ENCODE measurements at places on chromosomes 2 and 18.

GRCh38 chr2:107364361-107364950 lies 462.2 kb upstream of the RGPD4 start:
- ATAC-seq, result no peak

GRCh38 chr18:59801576-59801975 lies 98.2 kb upstream of the PMAIP1 start:
- ATAC-seq, result no peak

DNA sequence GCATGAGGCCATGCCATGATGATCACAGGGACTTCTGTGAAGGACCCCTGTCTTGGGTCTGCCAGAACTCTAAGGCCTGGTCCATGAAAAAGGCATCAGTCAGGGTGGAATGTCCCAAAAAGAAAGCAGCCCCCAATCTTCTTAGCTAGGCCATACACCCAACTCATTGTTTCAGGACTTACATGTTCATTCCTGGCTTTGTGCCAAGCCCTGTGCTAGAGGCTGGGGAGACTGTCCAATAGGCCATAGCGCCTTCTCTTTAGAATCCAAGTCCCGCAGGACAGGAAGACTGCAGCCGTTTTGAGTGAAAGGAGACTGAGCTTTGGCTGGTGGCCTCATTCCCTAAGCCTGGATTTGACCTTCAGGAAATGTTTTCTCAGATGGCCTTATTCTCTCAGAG lies 247.3 kb downstream of the PRKCE start:
- ATAC-seq, result no peak

DNA sequence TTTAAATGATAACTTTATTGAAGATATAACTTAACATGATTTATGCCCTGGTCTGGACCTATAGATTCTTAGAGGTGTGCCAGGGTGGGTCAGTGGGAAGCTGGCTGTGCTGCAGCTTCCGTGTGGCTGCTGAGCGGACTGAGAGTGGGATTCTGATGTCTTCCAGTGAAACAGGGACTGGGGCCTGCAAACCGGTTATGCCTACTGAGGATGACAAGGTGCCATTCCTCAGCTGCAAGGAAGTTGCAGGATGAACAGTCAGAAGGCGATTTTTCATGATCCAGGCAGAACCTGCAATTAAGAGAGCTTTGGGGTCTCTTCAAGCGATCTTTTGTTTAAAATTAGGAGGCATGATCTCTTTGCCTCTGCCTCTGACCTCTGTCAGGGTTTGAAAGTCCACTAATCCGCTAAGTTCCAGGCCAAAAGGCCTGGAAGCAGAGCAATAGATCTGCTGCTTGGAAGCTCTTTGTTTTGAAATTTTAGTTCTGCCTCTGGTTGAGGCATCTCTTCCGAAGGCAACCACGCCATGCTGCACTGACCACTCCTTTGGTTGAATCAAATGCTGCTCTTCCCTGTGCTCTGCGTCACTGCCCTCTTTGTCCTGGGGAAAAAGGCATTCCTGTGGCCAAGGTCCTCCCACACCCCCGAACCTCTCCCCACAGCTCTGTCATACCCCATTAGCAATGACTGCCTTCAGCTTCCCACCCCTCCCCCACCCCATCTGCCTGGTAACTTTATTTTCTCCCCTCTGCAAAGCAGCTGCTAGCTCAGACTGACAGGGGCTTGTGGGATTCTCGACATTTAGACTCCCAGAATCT lies 2.0 kb downstream of the TMEM169 start:
- ATAC-seq, result no peak

GRCh38 chr2:121171625-121172119 lies 113.3 kb downstream of the TFCP2L1 start:
- ATAC-seq, result peak; percentile 48

DNA sequence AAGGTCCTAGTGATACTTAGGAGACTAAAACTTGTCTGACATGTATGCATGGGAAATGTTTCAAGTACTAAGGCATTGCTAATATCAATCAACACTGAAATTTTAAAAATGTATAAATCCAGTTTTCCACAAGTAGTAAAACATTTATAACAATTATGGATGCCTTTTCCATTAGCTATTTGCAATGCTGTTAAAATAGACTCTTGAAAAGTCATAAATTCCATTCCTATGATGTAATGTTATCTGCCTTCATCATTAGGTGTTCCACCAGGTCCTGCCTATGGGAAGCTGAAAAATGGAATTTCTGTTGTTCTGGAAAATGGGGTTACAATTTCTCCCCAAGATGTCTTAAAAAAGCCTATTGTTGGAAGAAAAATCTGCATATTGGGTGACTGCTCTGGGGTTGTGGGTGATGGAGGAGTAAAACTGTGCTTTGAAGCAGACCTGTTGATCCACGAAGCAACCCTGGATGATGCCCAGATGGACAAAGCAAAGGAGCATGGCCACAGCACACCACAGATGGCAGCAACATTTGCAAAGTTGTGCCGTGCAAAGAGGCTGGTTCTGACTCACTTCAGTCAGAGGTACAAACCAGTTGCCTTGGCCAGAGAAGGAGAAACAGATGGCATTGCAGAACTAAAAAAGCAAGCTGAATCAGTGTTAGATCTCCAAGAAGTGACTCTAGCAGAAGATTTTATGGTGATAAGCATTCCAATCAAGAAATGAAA lies 18.7 kb downstream of the ELAC1 start:
- no peak for ATAC-seq

GRCh38 chr2:29326926-29327325 lies 211.7 kb downstream of the CLIP4 start:
- no peak for ATAC-seq

GRCh38 chr2:61272421-61273070 lies 110.6 kb downstream of the C2orf74 start:
- ATAC-seq, result no peak

GRCh38 chr2:235024931-235025773 lies 73.3 kb downstream of the SH3BP4 start:
- ATAC-seq, result no peak

- peak; percentile 87 for ATAC-seq
These were observed 33.3 kb downstream of the BMP10 start for GRCh38 chr2:68837861-68838341.

- no peak for ATAC-seq
These were observed 282.2 kb upstream of the ST6GAL2 start for GRCh38 chr2:107168141-107168540.

- no peak for ATAC-seq
These were observed 184.6 kb upstream of the HDAC4 start for GRCh38 chr2:239585422-239585821.

GRCh38 chr2:109157563-109158105 lies 28.6 kb downstream of the SH3RF3 start:
- no peak for ATAC-seq

DNA sequence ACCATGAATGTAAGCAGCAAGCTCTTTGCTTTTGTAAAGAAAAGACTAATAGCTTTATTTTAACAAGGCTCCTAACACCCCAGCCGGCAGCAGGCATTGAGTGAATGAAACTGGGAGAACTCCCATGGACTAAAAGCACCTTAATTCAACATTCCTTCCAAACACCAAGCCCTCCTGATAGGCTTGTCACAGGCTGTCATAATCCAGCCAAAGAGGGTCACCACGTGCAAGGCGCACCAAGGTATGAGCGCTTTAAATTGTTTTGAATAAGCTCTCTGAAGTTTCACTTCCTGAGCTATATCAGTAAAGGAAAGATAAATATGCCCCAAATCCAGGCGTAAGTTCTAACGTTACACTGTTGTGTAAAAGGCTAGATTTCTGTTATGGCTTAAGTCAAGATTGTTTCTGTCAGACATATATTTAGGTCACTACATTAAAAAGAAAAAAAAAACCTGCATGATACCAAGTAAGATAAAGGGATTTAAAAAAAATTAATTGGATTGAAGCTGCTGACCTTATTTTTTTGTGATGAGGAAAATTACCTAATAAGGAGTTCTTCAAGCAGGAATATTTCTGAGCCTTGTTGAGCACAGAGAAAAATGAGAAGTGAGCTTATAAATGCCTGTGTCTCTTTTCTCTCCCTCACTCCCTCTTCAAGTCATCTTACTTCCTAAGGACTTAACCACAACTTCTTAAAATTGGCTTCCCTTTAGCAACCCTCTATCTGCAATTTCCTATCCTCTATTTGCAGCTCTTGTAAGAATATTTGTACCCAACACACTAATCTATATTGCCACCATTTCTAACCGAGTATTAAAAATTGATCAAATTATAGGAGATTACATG lies 136.1 kb upstream of the NRP2 start:
- ATAC-seq, result no peak

DNA sequence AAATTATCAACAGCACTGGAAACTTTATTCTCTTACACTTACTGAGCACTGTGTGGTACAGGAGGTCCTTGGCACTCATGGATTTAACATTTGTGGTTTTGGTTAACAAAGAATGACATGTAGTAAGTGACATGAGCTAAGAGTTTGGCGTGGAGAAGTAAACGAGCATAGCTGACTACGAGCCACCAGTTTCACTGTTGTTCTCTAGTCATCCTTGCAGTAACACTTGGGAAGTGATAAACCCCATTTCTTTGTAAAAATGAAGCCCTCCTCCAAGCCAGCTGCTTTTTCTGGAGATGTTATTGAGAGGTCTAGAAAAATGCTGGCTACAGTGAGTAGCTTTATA lies 32.7 kb downstream of the QPCT start:
- ATAC-seq, result peak; percentile 83

GRCh38 chr2:47129191-47129706 lies 25.9 kb downstream of the STPG4 start:
- no peak for ATAC-seq

- no peak for ATAC-seq
These were observed 206.4 kb downstream of the NBAS start for GRCh38 chr2:15354596-15355366.

GRCh38 chr2:222313816-222314215 lies 15.0 kb upstream of the PAX3 start:
- no peak for ATAC-seq

DNA sequence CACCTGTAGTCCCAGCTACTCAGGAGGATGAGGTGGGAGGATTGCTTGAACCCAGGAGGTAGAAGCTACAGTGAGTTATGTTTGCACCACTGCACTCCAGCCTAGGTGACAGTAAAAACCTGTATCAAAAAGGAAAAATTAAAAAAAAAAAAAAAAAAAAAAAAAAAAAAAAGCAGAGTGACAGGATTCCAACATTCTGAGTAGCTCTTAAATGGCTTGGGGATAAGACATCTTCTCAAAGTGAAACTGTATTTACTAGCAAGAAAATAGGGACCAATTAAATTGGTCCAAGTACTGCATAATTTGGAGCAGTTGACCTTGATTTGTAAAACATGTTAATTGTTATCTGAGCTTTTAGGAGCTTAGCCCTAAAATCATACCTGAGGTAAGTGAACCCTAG lies 65.7 kb upstream of the TMEM247 start:
- no peak for ATAC-seq

DNA sequence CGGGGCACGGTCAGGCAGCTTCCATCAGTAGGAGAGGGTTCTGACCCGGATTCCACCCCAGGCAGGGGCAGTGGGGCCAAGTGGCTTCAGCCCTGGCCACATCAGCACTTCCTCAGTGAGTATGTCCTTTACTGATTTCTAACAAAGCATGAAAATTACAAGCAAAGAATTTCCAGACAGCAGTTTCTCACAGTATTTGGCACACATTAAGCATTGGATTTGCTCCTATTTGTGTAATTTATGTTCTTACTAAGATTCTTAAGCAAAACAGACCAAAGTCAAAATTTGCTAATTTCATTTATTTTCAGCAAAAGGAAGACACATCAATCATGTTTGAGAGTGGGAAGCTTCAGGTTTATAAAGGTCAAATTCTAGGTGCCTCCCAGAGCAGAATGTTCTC lies 73.3 kb upstream of the NFATC1 start:
- no peak for ATAC-seq

DNA sequence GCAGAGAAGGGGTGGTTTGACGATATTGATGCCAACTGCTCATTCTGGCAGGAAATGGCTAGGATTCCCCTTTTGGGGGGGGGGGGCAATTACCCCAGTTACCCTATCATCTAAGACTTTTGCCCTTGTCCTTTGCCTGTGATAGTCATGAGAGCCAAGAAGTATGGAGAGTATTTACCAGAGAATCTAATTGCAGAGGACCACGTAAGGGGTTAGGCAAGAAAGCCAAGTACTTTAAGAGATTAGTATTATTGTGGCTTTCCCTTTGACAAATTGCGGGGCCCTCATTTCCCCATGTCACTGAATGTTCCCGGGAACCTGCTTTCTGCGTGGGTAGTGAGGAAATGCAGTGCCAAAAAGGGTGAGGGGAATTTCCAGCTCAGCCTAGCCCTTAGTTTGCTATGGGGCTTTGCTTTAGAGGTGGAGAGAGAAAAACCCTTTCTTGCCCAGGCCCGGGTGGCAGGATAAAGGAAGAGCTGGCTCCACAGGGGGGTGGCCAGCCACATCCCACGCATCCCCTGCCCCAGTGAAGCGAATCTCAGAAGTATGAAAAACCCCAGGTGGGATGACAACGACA lies 1.5 kb downstream of the AQP4 start:
- ATAC-seq, result no peak

DNA sequence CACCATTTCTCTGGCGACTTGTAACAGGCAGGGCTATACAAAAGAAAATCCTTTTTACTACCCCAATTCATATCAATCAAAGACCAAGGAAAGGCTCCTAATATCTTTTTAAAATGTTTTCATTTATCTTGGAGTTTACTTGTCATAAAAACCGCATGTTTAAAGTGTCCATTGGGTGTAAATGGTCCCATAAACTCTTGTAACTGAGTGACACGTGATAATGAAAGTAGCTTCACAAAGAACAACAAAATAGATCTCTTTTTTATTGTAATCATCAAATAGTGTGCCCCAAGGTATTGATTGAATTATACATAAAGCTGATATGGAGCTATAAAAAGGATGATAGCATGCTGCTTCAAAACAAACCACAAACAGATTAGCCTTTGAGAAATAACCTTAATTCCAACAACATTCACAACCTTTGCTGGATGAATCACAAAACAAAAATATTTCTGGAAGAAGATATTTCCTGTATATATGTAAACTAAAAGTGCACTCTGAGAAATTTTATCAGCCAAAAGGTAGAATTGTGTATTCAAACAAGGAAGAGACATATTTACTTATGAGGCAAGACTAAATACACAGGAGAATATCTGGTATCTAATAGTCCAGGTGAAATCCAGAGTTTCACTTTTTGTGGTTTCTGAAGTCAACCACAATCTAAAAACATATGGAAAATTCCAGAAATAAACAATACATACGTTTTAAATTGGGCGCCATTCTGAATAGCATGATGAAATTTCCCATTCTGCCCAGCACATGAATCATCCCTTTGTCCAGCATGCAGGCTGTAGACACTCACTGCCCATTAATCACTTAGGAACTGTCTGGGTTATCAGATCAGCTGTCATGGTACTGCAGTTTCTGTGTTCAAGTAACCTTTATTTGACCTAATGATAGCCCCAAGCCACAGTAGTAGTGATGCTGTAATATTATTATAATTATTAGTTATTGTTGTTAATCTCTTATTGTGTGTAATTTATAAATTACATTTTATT lies 237.5 kb downstream of the PIK3C3 start:
- no peak for ATAC-seq

Data from activated CD4-positive, CD25-positive, alpha-beta regulatory T cell treated with anti-CD3 and anti-CD28 coated beads, Interleukin-2, amount 50 U/mL, for 24 hours (primary cell).